ENCODE measurements at places on chromosomes 7 and 10. TPM values are rescaled to one million over a fixed set of nuclear protein-coding genes. Genes with fewer than 3 reads are reported as not detected.
A peak's percentile ranks its signal among the peaks of the same experiment; 100 is the strongest.

GRCh38 chr10:84175436-84175835 is 1.8 kb downstream of the GPR15LG start:
- no peak for DNase-seq

DNA sequence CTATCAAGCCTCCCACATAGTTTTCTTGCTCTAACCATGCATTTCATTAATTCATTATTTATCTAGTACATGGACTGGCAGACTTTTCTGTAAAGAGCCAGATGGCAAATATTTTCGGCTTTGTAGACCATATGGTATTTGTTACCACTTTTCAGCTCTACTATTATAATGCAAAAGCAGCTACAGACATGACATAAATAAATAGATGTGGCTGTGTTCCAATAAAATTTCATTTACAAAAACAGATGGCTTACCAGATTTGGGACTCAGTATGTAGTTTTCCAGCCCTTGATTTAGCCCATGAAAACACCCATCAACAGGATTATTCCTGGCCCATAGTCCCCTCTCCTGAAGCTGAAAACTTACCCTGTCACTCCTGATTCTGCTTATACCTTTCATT is 32.1 kb downstream of the PLCE1 start:
- no peak for DNase-seq

GRCh38 chr7:100568896-100569844 is 4.5 kb downstream of the SAP25 start:
- peak; percentile 62 for DNase-seq

DNA sequence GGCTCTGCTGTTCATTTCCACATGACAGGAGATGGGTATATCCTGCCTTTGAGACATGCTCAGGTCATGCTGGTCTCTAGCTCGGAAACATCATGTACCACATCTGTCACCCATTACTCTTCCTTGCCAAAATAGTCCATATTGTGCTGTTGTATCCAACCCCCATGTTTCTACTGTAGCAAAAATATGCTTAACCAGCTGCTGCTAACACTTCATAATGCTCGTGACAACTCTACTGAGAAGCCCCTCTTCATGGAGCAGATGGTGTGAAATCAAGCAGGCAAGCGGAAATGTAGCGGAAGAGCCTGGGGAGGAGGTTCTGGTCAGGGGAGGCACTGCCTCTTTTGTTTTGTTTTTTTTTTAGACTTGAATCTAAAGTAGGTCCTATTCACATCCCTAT is 82.9 kb downstream of the NPY start:
- no peak for DNase-seq

Gene KIFBP
- total RNA-seq = 50.5 TPM

Gene PDGFA
- 32.7 TPM for total RNA-seq

DNA sequence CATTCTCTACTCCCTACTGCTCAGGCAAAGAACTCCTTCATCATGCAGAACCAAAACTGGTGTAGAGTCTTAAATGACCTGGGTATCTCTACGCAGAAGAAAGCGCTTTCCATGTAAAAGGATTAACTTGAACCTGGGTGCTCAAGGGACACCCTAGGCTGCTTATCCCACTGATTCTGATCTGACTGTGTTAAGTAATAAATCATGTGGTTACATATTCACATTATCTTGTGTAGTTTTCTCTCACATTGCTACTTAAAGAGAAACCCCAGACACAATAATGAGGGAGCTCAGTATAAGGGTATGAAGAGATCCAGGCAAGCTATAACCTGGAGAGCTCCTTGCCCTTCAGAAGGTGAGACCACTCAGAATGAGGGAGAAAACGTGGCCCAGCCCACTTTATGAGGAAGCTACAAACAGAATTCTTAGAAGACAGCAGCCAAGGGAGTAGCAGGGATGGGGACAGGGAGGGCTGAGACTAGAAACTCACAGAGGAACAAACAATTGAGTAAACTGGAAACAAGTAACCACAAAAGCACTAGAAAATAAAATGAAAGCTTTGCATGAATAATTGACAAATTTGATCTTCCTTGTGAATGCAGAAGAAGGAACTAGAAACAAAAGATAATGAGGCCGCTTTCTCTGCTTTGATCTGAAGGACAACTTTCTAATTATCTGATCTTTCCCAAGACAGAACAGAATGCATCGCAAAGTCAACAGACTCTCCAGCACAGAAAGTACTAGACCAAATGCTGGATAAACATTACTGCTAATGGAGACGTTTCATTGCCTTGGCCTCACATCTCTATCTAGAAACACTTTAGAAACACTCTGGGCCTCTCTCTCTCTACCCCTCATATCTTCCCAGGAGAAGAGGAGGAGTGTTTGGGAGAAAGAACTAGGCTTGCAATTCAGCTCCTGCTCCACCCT is 76.1 kb downstream of the LRRC17 start:
- DNase-seq = no peak

DNA sequence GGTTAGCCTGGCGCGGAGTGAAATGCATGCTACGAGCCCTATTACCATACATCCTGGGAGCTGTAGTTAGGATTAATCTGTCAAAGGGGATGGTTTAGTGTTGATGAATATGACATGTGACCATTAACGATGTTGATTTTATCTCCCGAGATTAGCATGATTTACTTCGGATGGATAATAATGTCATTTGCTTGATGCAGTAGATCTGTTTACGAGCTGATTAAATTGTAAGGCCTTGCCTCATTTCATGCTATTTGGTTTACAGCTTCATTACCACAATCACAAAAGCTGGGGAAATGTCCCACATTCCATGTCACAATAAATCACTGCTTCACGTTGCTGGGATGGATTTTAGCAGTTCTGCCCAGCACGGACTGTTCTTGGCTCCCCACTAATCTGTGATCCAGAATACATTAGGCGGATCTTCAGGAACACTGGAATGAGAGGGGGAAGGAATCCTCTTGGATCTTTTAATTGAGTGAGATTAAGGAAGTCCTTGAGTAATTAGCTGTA is 22.3 kb downstream of the ZNF503 start:
- no peak for DNase-seq

- no peak for DNase-seq
These were observed 299.8 kb downstream of the ARL4A start for GRCh38 chr7:12987238-12987637.

GRCh38 chr7:659996-660395 is 66.5 kb upstream of the DNAAF5 start:
- DNase-seq = no peak

DNA sequence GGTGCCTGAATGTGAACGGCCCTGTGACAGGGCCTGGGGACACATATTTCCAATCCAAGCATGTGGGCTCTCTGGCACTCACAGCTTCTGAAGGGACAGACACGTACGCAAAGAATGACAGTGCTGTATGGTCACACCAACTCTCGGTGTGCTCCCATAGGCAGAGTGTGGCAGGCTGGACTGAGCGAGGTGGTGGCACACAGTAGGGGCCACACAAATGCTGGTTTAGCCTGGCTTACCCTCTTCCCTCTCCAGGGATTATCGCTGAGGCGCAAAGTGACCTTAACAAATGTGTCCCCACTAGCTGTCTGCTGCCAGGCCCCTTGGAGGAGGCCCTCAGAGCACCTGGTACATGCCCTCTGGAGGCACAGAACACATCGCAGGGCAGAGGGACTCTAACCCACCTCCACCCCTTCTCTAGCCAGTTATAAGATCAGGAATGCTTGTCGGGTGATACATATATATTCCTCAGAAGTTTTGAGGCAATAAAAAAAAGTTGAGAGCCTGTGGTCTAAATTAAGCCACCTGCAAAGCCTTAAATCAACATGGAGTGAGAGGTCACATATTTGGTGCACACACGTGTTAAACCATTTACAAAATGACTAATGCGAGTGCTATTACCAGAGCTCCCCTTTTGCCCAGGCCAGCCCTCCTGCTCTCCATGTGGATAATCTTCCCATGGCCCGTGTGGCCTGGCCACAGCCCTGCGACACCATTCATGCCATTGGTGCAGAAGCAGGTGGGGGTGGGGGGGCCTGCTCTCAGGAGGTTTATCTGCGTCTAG is 262.8 kb upstream of the GRB10 start:
- DNase-seq = no peak

- DNase-seq = no peak
These were observed 67.0 kb upstream of the PCGF5 start for GRCh38 chr10:91153508-91153907.

DNA sequence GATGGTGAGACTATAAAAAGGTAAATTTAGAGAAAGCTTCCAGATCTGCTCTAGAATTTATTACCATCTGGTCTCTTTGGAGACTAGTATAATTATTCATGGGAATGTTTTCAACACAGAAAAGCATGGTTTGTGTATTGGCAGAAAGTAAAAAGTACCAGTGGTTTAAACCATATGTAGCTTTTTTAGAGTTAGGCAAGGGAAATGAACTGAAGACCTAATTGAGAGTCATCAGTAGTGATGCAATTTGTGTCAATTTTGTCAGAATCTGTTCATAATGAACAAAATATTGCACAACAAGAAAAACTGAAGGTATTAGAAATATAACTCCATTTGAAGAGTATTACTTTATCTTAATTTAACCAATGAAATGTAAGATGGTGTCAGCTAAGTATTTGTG is 181.4 kb downstream of the ADK start:
- DNase-seq = no peak

DNA sequence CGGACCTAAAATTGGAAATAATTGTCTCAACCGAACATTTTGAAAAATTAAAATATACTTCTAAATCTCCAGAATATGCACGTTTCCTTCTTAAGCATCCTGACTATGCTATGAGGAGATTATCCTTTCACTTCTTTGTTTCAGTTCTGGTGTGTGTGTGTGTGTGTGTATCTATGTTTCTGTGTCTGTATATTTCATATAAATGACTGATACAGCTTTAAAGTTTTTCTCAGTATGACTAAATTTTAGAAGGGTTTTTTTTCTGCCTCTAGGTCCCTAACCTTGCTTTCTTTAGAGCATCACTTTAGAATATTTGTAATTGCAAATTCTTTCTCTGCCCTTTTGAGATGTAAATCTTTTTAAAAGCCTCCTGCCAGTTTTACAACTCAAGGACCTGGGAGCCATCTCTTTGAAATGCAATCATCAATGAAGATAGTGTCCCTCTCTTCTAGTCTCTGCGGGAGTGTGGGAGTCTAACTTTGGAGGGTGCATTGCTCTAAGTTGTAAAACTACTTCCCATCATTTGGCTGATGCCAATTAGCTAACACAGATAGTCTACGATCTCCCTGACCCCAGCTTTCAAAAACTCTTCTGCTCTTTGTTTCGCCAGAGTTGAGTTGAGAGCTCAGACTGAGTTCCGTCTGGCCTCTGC is 782.0 kb upstream of the ZWINT start:
- DNase-seq = no peak

GRCh38 chr7:155289107-155289506 is 8.6 kb upstream of the INSIG1 start:
- DNase-seq = no peak

- DNase-seq = no peak
These were observed 36.0 kb downstream of the MAT1A start for GRCh38 chr10:80253266-80253962.

- no peak for DNase-seq
These were observed 283.2 kb downstream of the SORCS3 start for GRCh38 chr10:104924101-104924795.

Gene HOXA4
- 0.15 TPM for total RNA-seq

Gene NAT16
- not detected for total RNA-seq

- peak; percentile 27 for DNase-seq
These were observed 707 bp upstream of the C1GALT1 start for GRCh38 chr7:7181519-7182155.

- DNase-seq = no peak
These were observed 625 bp downstream of the RP9 start for GRCh38 chr7:33108554-33109004.

Gene MMP21
- not detected for total RNA-seq

DNA sequence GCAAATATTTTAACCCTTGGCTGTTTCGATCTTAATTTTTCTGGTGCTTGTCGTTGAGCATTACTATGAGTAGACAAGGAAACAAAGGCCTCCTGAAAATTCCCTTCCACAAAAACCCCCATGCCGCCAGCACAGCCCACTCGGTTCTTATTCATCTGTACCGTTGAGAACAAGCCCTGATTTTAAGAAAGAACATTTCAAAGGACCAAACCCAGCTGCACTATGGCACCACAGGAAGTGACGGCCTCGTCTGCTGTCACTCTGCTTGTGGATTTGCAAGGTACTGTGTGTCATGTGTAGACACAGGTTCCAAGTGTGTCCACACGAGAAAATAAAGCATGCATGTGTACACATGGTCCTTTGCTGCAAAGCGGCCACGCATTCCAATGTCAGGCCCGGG is 285.2 kb downstream of the DNAJB6 start:
- DNase-seq = no peak

Gene SAMD9L
- 5.9 TPM for total RNA-seq

Gene NUTM2E
- 0.10 TPM for total RNA-seq

- peak; percentile 83 for DNase-seq
These were observed at the start of gene ELMO1 for GRCh38 chr7:37448636-37449361. ELMO1 (minus strand) TSS chr7:37448864; CDS start chr7:37342690, 106,174 bp downstream.

DNA sequence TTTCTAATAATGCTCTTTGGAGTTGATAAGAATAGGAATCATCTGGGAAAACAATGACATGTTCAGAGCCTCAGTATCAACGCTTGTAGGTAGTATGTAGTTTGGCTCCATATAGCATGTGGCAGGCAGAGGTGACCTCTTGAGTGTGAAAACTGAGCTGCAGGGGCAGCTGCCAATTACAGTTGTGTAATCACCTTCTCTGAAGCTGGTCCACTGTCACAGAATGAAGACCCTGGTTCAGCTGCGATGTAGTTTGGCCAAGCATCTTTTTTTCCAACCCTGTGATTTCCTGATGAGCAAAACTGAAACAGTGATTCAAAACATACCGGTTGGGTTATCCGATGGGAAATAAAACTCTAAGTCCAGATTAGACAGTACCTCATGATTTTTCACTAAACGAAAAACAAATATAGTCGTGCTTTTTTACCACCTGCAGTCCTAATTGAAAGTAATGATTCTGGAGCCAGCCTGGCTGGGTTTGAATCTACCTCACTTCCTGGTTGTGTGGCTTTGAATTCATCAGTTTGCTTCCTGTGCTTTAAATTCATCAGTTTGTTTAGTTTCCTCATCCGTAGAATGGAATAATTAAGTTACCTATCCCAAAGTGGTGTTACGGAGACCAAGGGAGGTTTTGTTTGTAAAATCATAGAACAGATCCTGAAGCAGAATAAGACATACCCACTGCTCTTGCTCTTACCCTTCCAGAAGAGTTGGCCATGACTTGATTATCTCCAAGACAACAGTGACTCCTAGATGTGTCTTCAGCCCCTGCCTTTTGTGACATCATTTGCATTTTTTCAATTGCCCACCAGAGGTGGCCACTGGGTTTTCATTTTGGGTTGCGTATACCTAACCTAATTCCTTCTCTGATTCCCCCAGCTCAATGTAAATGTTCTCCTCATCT is 87.4 kb downstream of the CELF2 start:
- DNase-seq = no peak

GRCh38 chr7:22853674-22854157 is 31.1 kb upstream of the TOMM7 start:
- DNase-seq = peak; percentile 34

GRCh38 chr7:135994466-135995205 is 17.5 kb upstream of the MTPN start:
- DNase-seq = no peak

Gene RPEL1
- total RNA-seq = not detected
